ENCODE measurements at places on chromosomes 2 and 18. TPM values are rescaled to one million over a fixed set of nuclear protein-coding genes. Genes with fewer than 3 reads are reported as not detected.

DNA sequence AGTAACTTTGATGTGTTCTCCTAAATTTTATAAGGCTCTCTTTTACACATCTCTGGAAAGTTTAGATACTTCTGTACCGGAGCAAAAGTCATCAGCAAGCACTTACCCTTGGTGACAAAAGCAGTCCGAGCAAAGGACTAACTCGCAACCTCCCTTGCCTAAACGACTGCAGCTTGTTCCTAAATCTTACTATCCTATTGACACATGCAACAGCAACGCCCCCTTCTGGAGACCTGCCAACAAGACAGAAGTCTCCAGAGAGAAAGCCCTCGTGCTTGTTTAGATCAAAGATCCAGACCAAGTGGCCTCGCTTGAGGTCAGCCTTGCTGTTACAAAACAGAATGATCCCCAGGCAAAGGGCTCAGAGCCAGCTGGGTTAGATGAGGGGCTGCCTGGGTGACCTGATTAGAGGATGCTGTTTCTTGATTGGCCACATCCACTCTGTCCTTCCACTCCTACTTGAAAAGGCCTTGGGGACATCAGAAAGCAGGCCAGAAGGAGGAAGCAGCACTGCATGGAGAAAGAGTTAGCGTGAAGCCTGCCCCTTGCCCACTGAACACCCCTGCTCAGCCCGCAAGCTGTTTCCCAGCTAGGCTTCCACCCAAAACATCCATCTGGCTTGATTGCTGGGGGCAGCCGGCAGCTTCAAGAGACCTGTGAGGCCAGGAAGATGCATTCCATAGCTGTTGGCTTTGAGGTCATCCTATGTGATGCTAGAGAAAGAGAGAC, 94.3 kb downstream of the HNRNPLL start:
- peak; percentile 83 for DNase-seq
- no peaks in the 10 kb centered on the region for H3K4me1 ChIP-seq
- H3K27me3 ChIP-seq, result peaks cover 5% of the 10 kb centered on the region

DNA sequence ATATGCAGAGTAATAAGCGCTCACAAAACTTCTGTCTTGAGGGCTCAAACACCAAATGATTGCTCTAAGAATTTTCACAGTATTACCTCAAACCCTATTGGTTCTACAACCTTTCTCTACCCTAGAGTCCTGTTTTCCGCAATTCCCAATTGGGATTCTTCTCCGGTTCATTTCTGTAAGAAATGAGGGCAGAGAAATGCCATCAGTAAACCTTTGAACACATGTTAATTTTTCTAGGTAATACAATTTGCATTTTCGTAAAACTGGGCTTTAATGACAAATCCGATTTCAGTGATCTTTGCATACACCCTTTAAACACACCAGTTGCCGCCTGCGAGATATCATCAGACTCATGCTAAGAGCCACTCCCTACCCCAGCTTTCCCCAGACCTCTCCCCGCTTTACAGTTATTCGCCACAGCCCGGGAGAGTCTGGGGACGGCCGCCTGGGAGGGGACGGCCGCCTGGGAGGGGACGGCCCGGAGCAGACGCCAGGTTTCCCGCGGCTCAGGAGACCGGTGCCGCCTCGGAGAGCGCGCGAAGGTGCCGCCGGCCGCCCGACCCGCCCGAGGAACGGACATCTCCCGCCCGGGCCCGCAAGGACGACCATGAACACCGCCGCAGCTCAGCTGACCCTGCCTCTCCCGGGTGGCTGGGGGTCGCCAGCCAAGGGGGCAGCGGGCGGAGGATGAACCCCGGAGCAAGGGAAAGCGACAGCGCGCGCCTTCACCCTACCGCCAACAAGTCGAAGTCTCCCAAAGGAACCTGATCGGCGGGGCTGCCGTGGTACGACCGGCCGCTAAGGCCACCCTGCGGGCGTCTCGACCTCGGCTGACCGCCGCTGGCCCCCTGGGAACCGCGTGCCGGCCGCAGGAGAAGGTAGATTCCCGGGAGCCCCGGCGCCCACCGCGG, 463 bp downstream of the SMC6 start:
- H3K4me1 ChIP-seq, result peaks cover 36% of the 10 kb centered on the region
- no peaks in the 10 kb centered on the region for H3K27me3 ChIP-seq
- H3K36me3 ChIP-seq, result no peaks in the 10 kb centered on the region
- peak overlapping the region; percentile 92 for H3K4me3 ChIP-seq
- H3K27ac ChIP-seq, result peak overlapping the region; percentile 94

- no peaks in the 10 kb centered on the region for H3K36me3 ChIP-seq
- H3K4me3 ChIP-seq, result no peak overlapping the region
- DNase-seq, result no peak
- no peaks in the 10 kb centered on the region for H3K27me3 ChIP-seq
- no peaks in the 10 kb centered on the region for H3K4me1 ChIP-seq
Observed at GRCh38 chr2:65786007-65786717, 353.8 kb upstream of the SPRED2 start.

Gene RESP18
- total RNA-seq, result not detected

- H3K27ac ChIP-seq, result no peak overlapping the region
- H3K36me3 ChIP-seq, result peaks cover 3% of the 10 kb centered on the region
- DNase-seq, result no peak
- peaks cover 4% of the 10 kb centered on the region for H3K4me1 ChIP-seq
Observed at GRCh38 chr2:191693166-191693565, 15.2 kb downstream of the NABP1 start.

- DNase-seq, result no peak
- H3K27ac ChIP-seq, result no peak overlapping the region
- H3K4me3 ChIP-seq, result no peak overlapping the region
Observed at GRCh38 chr2:134912361-134912760, 6.3 kb upstream of the CCNT2 start.

GRCh38 chr2:167980439-167980838, 267.0 kb downstream of the STK39 start:
- no peak overlapping the region for H3K4me3 ChIP-seq
- H3K27ac ChIP-seq, result no peak overlapping the region
- H3K36me3 ChIP-seq, result no peaks in the 10 kb centered on the region
- no peaks in the 10 kb centered on the region for H3K27me3 ChIP-seq

DNA sequence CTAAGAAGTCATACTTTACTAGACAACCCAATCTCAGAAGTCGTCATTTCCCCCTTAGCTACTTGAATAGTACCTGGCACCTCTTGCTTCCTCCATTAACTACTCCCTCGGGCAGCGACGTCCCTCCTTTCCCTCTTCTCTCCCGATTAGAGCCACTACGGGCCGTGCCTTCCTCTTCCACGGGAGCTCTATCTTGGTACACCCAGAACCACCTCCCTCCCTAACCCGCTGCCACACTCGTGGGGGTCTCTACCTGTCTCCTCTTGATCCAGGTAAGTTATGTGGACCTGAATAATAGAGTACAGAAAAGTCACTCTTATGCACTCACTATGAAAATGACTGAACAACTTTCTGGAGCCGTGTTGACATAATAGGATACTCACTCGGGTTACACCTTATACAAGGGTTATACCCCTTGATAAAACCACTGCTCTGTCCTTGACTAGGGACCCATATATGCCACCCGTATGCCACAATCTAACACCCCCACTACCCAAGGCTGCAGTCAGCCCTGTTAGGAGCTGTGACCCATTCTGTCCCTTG, 595 bp upstream of the HDHD2 start:
- H3K27ac ChIP-seq, result peak overlapping the region; percentile 48
- peaks cover 15% of the 10 kb centered on the region for H3K4me1 ChIP-seq
- peaks cover 7% of the 10 kb centered on the region for H3K36me3 ChIP-seq
- no peaks in the 10 kb centered on the region for H3K27me3 ChIP-seq

Gene UGT1A4
- not detected for total RNA-seq

- no peak overlapping the region for H3K27ac ChIP-seq
- no peaks in the 10 kb centered on the region for H3K36me3 ChIP-seq
- H3K4me3 ChIP-seq, result no peak overlapping the region
- no peak for DNase-seq
- H3K27me3 ChIP-seq, result no peaks in the 10 kb centered on the region
- no peaks in the 10 kb centered on the region for H3K4me1 ChIP-seq
Observed at GRCh38 chr18:323253-323622, 55.4 kb upstream of the THOC1 start.

Gene ABCB11
- total RNA-seq, result not detected

DNA sequence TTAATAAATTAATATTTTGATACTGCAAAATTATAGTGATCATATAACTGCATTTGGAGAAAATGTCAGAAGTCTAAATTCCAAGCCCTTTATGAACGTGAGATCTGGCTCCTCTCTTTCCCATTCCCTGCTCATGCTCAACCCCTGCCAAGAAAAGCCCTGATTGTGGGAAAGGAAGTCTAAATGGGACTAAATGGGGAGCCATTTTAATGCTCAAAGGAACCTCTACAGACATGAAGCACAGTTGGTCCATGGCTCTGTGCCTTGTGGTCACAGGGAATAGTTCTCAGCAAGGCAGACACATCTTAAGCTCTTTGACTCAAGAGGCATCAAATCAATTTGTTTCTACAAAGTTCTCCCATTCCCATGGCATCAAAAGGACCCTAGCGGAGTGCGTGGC, 29.3 kb upstream of the INSIG2 start:
- H3K4me1 ChIP-seq, result peaks cover 68% of the 10 kb centered on the region
- H3K27ac ChIP-seq, result no peak overlapping the region
- no peaks in the 10 kb centered on the region for H3K36me3 ChIP-seq
- no peak overlapping the region for H3K4me3 ChIP-seq

Gene DNAH7
- total RNA-seq, result 0.05 TPM

- peaks cover 74% of the 10 kb centered on the region for H3K4me1 ChIP-seq
- H3K36me3 ChIP-seq, result no peaks in the 10 kb centered on the region
- DNase-seq, result no peak
- H3K27me3 ChIP-seq, result no peaks in the 10 kb centered on the region
Observed at GRCh38 chr18:63140997-63141777, 178.4 kb downstream of the BCL2 start.

GRCh38 chr18:26516964-26517363, 31.4 kb downstream of the KCTD1 start:
- H3K4me3 ChIP-seq, result no peak overlapping the region
- H3K27me3 ChIP-seq, result no peaks in the 10 kb centered on the region

Gene SPATA3
- total RNA-seq, result not detected

Gene SCN7A
- total RNA-seq, result not detected

DNA sequence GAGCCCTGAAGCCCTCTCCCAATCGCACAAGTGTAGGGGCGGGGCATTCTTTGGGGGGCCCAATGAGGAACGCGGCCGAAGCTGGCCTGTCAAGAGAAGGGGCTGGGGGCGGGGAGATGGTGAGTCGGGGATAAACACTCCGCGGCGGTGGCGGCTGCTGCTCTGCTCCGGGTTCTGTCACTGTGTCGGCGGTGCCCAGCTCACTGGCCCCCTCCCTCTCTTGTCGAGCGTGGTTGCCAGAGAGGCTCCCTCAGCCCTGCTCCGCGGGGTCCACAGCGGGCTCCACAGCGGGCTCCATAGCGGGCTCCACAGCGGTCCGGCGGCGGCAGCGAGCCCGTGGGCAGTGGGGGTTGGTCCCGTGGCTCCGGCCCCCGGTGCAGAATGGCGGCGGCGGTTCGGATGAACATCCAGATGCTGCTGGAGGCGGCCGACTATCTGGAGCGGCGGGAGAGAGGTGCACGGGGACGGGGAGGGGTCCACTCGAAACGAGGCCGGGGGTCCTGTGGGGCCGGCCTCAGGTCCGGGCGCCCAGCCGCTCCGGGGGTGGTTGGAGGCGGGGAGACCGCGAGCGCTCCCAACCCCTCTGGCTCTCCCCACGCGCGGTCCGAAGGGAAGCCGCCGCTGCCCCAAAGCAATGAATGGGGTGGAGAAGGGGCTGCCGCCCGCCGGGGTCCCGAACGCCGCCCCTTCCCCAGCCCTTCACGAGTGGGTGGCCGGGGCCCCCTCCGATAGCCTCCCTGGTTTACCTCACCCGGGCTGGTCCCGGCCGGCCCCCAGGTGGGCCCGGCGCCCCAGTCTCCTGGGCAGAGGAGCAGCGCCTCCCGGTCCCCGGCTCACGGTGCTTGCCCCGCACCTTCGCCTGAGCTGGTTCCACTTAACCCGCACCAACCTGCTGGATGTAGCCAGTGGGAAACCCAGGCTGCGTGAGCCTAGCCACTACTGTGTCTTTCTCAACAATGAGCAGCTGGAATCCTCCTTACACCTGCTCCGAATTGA, at the start of gene MXD1:
TSS of gene MXD1 (plus strand) at position 160 of the 996 bp plus-strand sequence. CDS start at position 382, 222 bp downstream.
- H3K36me3 ChIP-seq, result peaks cover 18% of the 10 kb centered on the region
- H3K4me1 ChIP-seq, result peaks cover 18% of the 10 kb centered on the region
- no peaks in the 10 kb centered on the region for H3K27me3 ChIP-seq
- DNase-seq, result no peak
- peak within 1 kb of the TSS; percentile 92 for H3K4me3 ChIP-seq

DNA sequence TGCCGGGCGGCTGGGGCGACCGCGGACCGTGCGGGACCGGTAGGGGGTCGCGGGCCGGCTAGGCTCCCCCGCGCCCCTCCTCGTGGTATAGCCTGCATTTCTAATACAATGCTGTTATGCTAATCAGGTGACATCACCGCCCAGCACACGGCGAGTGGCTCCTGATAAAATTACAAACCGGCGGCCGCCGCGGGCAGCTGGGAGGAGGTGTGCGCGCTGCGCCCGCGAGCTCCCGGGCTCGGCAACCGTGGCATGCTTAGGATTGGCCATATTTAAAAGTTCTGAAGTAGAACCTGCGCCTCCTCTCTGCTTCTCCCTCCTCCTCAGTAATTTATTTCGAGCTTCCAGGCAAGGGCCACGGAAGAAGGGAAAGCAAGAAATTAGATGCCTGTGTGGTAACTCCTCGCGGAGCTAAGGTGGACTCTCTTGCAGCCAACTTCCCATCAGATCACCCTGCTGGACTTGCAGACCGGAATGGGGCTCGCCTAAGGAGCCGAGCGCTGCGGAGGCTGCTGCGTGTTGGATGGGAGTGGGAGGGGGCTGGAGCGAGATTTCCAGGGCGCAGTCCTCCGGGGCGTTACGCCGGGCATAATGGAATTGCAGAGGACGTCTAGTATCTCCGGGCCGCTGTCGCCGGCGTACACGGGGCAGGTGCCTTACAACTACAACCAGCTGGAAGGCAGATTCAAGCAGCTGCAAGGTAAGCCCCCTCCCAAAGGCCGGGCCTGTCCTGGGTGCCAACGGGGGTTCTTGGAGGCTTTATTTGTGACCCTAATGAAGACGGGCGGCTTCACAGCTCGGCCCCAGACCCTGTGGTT, 102.3 kb downstream of the SPTBN1 start:
- peak overlapping the region; percentile 97 for H3K4me3 ChIP-seq
- no peaks in the 10 kb centered on the region for H3K36me3 ChIP-seq
- peak overlapping the region; percentile 92 for H3K27ac ChIP-seq
- DNase-seq, result peak; percentile 80
- H3K4me1 ChIP-seq, result peaks cover 30% of the 10 kb centered on the region

DNA sequence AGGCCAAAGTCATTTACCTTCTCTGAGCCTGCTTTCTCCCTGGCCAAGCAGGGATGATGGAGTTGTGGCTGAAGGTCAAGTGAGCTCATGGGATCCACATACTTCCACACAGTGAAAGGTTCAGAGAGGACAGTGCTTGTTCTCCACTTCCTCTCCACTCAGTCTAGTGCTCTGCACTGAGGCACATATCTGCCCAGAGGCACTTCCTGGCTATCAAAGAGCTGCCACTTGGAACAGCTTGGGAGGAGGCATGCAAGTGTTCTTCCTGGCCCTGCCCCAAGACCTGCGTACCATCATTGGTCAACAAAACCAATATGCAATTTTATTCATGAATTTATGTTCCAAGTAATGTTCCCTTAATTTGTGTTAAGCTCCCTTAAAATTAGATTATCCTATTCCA, 71.9 kb downstream of the RNF152 start:
- H3K27me3 ChIP-seq, result no peaks in the 10 kb centered on the region
- no peaks in the 10 kb centered on the region for H3K36me3 ChIP-seq
- H3K4me3 ChIP-seq, result no peak overlapping the region
- DNase-seq, result no peak

Data from B cell (primary cell).